DND-41 (cell line): ENCODE measurements at places on chromosomes 4 and X.

- DNase-seq, result no peak
Measured at GRCh38 chr4:148092316-148093014, 349.7 kb downstream of the NR3C2 start.

DNA sequence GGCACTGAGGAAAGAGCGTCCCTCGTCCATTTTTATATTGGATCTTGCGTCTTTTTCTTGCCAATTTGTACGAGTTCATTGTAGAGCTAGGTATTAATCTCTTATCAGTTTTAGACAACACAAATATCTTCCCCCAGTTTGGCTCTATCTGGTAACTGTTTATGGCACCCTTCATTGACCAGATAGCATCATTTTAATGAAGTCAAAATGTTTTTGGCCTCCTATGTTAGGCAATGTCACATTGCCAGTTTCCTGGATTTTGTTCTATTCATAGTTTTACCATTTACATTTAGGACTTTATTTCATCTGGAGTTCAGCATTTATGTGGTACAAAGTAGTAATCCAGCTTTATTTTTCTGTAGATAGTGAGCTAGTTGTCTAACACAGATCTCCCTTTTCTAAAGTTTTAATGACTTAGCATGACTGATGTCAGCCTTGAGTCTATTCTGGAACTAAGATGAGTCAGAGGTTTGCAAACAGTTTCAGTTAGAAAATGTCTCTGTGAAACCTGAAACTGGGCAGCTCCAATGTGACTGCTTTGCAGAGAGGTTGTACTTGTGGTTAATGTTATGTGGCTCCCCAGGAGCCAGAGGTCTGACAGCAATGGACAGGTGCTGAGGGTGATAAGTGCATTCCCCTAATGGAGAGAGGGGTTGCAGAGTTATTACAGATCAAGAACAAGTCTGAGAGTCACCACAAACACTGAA is 5.3 kb upstream of the STBD1 start:
- DNase-seq, result no peak

DNA sequence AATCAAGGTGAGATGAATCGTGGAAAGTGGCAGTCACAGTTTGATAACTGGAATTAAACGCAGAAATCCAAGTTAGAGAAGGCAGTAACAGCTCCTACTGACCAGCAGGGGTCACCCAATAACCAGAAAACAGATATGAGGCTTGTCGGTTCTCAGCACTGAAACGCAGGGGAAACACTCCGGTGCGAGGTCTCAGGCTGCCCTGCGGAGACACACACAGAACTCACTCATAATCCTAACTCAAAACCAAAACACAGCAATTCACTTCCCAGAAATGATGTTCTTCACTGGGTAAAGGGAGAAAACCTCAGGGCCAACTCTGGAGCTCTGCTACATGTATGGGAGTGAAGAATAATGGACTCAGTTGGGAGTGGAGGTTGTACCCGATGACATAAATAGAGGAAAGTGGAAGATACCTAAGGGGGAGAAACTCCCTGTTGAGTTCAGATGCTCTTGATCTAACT is 384.4 kb downstream of the RAPGEF2 start:
- DNase-seq, result peak; percentile 29

DNA sequence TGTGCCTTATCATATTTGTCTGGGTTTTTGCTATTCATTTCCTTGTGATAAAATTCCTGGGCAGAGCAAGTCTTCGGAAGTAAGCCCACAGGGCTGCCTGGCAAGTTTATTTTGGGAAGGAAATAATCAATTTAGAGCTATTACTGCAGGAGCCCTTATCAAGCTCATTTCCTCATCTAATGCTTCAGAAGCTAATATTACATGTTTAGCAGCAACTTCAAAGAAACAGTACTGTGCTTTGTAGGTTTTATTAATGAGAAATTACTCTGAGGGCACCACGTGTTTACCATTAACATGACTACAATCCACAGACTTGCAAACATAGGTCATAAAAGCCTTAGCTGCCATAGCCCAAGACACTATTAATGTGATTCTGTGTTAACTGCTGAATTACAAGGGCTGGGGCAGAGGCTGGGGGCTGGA is 540.0 kb downstream of the SPRY1 start:
- DNase-seq, result no peak

DNA sequence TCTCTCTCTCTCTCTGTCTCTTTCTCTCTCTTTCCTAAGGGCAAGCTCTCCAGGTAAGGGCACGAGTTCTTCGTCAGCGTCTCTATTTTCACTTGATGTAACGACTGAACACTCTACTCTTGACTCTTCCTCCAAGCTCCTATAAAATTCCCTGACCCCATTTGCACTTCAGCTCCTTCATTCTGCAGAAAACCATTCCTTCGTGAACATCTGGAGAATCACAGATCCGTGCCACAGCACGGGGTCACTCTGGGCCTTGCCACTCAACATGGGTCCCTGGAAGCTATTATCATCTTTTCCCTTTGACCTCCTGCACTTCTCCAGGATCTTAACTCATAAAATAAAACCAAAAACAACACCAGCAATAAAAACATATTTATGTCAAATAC is 112.0 kb upstream of the LNX1 start:
- DNase-seq, result no peak

GRCh38 chrX:101117701-101118100 is 19.7 kb downstream of the CENPI start:
- DNase-seq, result no peak

GRCh38 chrX:23505531-23506303 is 161.6 kb upstream of the PRDX4 start:
- no peak for DNase-seq
